ENCODE measurements at places on chromosomes 11 and 22. TPM values are rescaled to one million over a fixed set of nuclear protein-coding genes. Genes with fewer than 3 reads are reported as not detected.

CXCR5 gene
- not detected for total RNA-seq

UPB1 gene
- 1.3 TPM for total RNA-seq

ANO1 gene
- 8.7 TPM for total RNA-seq

FAM76B gene
- total RNA-seq: 7.9 TPM

GAS2 gene
- 16.3 TPM for total RNA-seq

DNA sequence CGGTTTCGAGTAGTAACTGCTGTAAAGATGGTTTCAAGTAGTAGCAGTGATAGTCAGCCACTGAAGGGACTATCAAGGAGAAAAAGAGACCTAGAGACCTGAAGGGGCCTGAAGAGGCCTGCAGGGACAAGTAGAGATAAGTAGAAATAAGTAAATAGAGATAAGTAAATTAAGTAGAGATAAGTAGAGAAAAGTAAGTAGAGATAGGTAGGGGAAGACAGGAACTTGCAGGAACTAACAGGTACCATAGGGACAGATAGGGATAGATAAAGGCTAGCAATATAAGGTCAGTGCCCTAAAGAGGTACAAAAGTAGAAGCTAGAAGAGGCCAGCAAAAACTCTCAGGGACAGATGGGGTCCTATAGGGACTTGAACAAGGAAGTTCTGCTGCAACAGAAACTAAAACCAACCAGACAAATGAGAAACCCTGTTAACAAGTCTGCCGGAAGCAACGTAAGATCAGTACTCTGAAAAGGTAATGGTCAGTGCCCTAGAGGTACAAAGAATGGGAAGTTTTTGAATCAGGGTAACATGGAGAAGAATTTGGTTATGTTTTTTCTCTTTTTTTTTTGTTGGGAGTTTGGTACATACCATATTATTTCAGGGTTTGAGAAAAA, 9.6 kb upstream of the SC5D start:
- peaks cover 35% of the 10 kb centered on the region for H3K27me3 ChIP-seq
- DNase-seq: no peak
- no peaks in the 10 kb centered on the region for H3K36me3 ChIP-seq
- H3K4me3 ChIP-seq: no peak overlapping the region
- no peaks in the 10 kb centered on the region for H3K4me1 ChIP-seq
- no peak overlapping the region for H3K27ac ChIP-seq

DNA sequence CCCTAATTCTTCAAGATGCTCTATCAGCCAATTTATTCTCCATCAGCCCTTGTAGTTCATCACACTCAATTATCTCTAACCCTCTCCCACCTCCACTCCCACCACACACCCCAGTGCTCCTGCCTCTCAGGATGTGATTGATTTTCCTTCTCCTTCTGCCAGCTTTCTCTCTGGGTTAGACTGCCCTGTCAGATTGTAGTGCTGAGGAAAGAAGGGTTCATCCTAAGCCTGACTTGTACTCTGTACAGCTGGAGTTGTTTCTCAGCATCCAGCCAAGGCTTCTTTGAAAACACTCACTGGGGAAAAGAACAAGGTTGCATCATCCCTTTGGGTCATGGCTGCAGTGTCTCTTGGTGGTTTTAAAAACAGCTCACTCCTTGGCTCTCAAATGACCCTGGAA, 61.2 kb downstream of the CECR2 start:
- no peak for DNase-seq
- H3K27ac ChIP-seq: no peak overlapping the region
- H3K4me3 ChIP-seq: no peak overlapping the region

- peaks cover 5% of the 10 kb centered on the region for H3K4me1 ChIP-seq
- peak; percentile 56 for DNase-seq
- no peaks in the 10 kb centered on the region for H3K36me3 ChIP-seq
- no peaks in the 10 kb centered on the region for H3K27me3 ChIP-seq
- no peak overlapping the region for H3K27ac ChIP-seq
Measured at GRCh38 chr11:119721129-119722120, 7.6 kb downstream of the NECTIN1 start.

All from heart right ventricle (tissue), 16 donors.